ENCODE measurements at places on chromosomes 11 and 22. TPM values are rescaled to one million over a fixed set of nuclear protein-coding genes. Genes with fewer than 3 reads are reported as not detected.

Gene SEPTIN3
- 2.2 TPM for total RNA-seq

- no peak for DNase-seq
Observed at GRCh38 chr11:120465921-120466534, 45.5 kb upstream of the GRIK4 start.

DNA sequence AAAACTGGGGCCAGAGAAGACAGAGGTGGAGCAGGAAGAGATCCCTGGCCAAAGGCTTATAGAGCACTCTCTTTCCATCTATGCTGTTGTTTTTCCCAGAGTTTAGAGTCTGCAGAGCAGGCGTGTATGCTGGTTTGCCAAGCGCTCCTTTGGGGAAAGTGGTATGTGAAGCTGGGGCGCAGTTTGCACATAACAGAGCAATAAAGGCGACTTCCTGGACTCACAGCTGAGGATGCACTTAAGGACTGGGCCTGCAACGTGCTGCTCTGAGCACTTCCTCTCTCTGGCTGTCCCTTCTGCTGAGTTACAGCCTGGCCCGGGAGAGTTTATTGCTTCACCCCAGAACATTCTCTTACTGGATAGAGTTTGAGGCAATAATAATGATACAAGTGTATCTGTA is 41.7 kb downstream of the THAP12 start:
- peak; percentile 23 for DNase-seq

DNA sequence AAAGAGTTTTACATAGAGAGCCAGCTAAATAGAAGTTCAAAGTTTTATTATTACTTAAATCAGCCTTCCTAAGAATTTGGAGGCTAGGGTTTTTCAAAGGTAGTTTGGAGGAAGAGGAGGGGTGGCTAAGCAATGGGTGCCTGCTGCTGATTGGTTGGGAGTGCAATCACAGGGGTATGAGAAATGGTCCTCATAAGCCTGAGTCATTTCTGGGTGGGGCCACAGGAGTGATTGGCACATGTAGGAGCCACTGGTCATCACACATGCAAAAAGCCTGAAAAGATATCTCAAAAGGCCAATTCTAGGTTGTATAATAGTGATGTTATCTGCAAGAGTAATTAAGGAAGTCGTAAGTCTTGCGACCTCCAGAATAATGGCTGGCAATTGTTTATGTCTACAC is 12.9 kb downstream of the OR51L1 start:
- DNase-seq, result no peak

DNA sequence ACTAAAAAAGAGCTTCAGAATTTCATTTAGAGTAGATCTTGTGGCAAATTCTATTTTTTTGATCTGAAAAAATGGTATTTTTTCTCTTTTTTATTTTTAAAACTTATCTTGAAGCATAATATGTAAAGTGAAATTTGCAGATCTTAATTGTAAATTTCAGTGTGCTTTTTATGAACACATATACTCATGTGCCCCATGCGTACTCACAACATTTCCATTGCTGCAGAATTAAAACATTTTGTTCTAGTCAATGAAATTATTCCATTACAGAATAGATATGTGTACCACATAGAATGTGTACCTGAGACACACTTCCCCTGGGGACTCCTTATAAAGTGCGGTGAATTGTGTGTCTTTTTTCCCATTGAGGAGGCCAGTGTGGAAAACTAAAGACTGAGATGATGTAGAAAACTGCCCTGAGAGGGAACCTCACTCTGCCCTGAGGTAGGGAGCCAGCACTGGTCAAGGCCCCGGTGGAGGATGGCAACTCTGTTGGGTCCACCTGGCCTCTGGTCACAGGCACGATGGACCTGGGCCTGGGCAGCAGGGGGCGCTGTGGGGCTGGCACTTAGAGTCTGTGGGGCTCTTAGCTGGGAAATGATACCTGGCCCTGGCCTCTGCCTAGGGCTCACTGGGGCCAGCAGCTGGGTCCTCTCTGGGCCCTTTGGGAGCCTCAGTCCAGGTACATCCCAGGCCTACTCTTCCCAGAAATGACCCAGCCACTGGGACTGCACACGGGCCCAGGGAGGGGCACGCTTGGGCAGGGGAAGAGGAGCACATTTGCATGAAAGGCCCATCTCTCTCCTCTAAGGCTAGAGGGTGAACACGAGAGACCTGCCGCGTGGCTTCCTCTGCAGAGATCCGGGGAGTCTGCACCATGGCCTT is 77.9 kb upstream of the TOP3B start:
- DNase-seq, result peak; percentile 75

DNA sequence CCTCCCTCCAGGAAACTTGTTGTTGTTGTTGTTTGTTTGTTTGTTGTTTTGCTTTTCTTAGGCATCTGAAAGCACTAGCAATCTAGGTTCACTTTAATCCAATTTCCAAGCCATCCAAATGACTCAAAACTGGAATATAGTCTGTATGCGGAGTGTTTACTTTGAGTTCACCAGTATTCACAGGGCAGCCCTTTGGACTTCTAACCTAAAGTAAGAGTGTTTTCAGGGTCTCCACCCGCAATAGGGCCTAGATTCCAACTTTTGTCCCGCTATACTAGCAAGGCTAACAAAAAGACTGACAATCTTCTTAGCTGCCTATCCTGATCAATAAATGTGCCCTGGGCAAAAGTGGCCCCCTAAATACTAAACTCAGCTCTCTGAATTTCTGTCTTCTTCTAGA is 13.6 kb downstream of the PGM2L1 start:
- no peak for DNase-seq

GRCh38 chr22:19016081-19016766 is 80.1 kb upstream of the PRODH start:
- no peak for DNase-seq

- DNase-seq, result peak; percentile 29
Observed at GRCh38 chr22:49829044-49829853, 1.6 kb upstream of the BRD1 start.

Gene PTPRJ
- 36.3 TPM for total RNA-seq

DNA sequence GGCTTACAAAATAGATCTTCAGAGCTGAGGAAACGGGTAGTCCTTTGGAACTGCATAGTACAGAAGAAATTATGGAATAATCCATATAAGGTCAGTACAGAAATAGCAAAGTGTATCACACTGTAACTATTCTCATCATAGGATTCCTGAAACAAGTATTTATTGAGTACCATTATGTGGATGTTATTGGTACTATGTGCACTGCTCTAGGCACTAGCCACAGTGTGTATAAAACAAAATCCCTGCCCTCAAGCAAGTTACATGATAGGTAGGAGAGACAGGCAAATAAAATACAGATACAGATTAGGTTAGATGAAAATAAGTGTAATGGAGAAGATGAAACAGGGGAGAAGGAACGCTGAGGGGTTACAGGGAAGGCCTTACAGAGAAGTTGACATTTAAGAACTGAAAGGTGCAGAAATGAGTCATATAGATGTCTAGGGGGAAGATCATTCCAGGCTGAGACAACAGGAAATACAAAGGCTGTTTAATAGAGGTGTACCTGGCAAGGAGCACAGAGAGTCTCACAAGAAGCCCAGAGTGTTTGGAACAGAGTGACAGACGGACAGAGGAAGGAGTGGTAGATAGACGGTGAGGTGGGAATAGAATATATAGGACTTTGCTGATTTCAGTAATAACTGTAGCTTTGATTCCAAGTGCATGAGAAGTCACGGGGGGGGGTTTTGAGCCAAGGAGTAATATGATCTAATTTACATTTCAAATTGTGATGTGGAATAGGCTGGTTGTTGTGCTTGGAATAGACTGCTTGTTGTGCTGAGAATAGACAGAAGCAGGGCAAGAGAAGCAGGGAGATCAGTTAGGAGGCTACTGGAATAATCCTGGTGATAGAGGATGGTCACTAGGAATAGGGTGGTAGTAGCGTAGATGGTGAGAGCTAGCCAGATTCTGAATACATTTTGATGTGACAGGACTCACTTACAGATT is 13.7 kb downstream of the RNF141 start:
- DNase-seq, result no peak

DNA sequence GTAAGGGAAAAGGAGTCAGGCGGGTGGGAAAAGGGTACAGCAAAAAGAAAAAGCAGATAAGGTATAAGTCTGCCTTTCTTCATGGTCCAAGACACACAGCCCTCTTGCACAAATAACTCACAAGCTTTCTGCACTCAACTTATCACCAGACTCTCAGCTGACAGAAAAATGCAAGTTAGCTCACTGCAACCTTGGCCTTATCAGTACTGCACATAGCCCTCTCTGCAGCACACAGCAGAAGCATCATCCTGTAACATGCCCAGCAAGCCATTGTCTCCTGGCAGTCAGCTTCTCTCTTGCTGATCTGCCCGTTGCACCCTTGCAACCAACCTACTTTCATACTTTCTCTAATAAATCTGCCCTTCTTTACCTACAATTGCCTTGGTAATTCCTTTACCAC is 5.8 kb downstream of the ZBTB44 start:
- no peak for DNase-seq

Gene DEPDC7
- 0.90 TPM for total RNA-seq

DNA sequence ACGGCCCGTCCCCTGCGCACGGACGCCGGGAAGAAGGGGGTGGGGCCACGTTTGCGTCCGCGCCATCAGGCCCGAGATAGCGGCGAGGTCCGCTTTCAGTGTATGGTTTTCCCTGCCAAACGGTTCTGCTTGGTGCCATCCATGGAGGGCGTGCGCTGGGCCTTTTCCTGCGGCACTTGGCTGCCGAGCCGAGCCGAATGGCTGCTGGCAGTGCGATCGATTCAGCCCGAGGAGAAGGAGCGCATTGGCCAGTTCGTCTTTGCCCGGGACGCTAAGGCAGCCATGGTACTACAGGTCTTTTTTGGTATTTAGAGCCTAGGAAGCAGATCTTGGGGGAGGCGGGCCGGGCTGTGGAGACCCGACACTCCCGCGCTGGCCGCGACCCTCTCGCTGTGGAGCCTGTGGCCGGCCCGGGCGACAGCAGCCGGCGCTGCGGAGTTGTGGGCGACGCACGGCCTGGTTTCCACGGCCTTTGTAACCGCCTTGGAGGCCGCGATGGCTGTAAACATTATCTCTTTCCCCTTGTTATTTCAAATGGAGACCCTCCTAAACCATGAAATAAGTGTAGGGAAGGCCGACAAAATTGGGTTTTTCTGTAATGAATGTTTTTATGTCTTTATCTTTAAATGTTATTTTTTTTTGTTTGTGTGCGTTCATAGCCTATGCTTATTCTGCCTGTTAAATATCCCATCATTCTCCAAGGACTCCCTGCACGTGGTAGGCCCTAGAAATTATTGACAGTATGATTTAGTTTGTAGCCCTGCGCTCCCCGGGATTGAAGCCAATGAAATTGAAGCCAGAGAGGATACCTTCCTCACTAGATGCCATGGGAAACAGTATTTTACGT is at the start of gene AASDHPPT:
TSS of gene AASDHPPT (plus strand) at position 54 of the 847 bp plus-strand sequence. CDS start at position 103, 49 bp downstream.
- no peak for DNase-seq

DNA sequence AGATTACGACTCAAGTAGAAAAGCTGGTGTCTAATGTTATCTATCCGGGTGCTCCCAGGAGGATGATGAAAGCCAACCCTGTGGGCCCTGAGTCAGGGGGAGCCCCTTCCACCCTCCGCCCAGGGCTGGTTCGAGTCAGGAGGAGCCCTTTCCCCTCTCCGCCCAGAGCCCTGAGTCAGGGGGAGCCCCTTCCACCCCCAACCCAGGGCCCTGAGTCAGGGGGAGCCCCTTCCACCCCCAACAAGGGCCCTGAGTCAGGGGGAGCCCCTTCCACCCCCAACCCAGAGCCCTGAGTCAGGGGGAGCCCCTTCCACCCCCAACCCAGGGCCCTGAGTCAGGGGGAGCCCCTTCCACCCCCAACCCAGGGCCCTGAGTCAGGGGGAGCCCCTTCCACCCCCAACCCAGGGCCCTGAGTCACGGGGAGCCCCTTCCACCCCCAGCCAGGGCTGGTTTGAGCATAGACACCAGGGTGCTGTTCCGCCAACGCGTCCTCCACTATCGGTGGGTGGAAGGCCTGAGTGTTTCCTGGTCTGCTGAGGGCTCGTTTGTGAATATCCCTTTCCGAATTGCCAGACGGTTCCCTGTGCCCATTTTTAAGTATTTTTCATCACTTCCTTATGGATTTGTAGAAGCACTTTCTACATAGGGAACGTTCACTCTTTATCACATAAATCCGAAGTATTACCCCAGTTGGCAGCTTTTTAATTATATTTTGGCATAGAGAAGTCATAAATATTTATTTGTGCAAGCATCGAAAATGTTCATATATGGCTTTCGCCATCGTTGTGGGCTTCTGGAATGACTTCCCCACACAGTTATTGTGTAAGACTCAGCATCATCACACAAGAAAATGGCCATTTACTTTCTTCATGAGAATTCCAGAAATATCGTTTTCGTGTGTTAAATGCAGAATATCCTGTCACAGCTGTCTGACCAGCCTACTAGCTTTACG is 380.6 kb downstream of the BRD1 start:
- DNase-seq, result peak; percentile 68

- DNase-seq, result peak; percentile 6
Observed at GRCh38 chr11:2522631-2523255, 77.9 kb downstream of the KCNQ1 start.

DNA sequence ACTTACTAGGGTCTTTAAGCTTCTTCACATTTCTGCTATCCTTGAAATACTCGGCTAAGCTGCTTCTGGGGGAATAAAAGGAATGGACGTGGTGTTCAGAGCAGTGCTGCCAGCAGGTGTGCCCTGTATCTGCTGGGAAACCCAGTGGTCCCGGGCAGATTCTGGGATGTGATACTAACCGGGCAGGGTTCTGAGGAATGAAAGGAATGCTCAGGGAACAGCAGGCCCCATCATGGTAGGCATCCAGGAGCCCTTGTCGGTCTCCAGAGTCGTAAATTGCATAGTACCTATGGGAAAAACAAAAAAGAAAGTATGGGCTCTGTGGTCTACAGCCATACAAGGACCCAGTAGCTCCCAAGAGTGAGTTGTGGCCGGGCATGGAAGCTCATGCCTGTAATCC is 4.5 kb upstream of the TMEM223 start:
- no peak for DNase-seq

- DNase-seq, result no peak
Observed at GRCh38 chr11:101807531-101807930, 107.3 kb upstream of the CEP126 start.

Gene CD3G
- 138 TPM for total RNA-seq

- no peak for DNase-seq
Observed at GRCh38 chr11:93198215-93198845, 539 bp upstream of the SLC36A4 start.

Gene CHRM1
- total RNA-seq, result not detected

GRCh38 chr11:63556404-63557013 is 6.7 kb downstream of the PLAAT2 start:
- no peak for DNase-seq

GRCh38 chr11:66279092-66279734 is 1.2 kb downstream of the CNIH2 start:
- no peak for DNase-seq

GRCh38 chr11:110392056-110392455 is 37.7 kb upstream of the FDX1 start:
- DNase-seq, result no peak

GRCh38 chr22:30908051-30908461 is 60.5 kb downstream of the MORC2 start:
- no peak for DNase-seq

Gene CARS1
- total RNA-seq, result 94.7 TPM

Measured in activated CD4-positive, alpha-beta memory T cell treated with anti-CD3 and anti-CD28 coated beads for 36 hours (primary cell).